ENCODE measurements at places on chromosomes 13 and 19. TPM values are rescaled to one million over a fixed set of nuclear protein-coding genes. Genes with fewer than 3 reads are reported as not detected.

DNA sequence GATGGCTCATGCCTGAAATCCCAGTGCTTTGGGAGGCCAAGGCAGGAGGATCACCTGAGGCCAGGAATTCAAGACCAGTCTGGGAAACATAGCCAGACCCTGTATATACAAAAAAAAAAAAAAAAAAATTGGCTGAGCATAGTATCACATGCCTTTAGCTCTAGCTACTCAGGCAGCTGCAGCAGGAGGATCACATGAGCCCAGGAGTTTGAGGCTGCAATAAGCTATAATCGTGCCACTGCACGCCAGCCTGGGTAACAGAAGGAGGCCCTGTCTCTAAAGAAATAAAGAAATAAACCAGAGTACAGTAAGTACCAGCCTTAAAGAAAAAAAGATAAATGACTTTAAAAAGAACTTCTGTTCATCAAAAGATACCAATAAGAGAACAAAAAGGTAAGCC lies 52.9 kb downstream of the FAM124A start:
- DNase-seq: no peak

DNA sequence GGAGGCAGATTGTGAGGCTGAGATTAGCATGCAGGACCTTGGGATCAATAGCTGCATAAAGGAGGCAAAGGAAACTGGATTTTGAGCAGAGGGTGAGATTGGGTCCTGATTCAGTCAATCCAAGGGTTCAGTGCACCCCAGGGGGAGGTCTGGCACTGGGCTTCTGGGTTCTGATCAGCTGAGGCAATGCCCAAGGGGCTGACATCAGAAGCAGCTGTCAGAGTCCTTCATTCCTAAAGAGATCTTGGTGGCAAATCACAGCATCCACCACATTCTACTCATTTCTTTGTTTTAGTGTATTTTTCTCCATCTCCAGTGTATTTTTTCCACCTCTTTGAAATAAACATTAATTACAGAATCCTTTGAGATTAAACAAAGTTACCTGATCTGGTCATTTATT lies 5.4 kb upstream of the LYPD5 start:
- DNase-seq: no peak

GRCh38 chr13:111503905-111504695 lies 183.7 kb downstream of the TEX29 start:
- DNase-seq: no peak

DNA sequence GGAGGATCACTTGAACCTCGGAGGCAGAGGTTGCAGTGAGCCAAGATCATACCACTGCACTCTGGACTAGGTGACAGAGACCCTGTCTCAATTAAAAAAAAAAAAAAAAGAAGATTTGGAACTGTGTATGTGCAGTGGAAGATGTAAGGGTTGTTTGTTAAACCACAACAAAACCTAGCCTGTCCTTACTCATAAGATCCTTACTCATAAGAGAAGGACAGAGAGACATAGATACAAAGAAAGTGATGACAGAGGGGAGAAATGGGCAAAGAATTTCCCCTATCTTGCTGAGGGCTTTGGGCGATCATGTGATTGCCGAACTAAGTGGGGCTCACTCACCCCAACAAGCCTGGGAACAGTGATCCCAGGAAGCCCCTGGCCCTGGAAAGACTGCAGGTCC lies 7.9 kb downstream of the ITPKC start:
- no peak for DNase-seq

GRCh38 chr13:60267498-60268202 lies 103.9 kb upstream of the DIAPH3 start:
- no peak for DNase-seq

- DNase-seq: no peak
Observed at GRCh38 chr19:53868091-53868891, 608 bp downstream of the MYADM start.

GRCh38 chr19:2084993-2085720 lies 11.0 kb downstream of the MOB3A start:
- DNase-seq: no peak

- no peak for DNase-seq
Observed at GRCh38 chr19:55598034-55598433, 1.3 kb downstream of the FIZ1 start.

DNA sequence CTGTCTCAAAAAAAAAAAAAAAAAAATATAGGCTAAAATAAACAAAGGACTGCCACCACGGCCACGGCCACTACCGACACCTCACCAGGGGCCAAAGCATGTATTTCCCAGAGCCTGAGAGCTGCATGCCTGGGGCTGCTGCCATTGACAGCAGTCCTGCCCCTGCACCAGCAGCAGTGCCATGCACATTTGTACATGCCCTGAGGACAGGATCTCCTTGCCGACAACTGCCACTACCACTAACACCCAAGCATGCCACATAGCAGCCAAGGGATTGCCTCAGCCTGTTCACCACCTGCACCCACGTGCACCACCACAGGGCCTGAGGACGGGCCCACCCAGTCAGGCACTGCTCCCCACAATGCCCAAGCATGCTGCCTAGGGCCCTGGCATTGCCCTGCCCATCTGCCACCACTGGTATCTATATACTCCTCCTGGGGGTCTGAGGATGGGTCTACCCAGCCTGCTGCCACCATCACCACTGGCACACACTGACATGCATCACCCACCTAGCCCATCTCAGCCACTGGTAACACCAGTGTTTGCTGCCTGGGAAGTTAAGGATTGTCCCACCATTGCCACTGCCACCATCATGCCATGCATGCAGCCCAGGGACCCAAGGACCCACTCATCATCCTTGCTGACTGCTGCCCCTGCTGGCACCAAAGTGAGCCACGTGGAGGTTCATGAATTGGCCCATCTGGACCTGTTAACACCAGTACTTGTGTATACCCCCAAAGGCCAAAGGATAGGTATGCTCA lies 10.6 kb upstream of the NUP62 start:
- no peak for DNase-seq

DNA sequence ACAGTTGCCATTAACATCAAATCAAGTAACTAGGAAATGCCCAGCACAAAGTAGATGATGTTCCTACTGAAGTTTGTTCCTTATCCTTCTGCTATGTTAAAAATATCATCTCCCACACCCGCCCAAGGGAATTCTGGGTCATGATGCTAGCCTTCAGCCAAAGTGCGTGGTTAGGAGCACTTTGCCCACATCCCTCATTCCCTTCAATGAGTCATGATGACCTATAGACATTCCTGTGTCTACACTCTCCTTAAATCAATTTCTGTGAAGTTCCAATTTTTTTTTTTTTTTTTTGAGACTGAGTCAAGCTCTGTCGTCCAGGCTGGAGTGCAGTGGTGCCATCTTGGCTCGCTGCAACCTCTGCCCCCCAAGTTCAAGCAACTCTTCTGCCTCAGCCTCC lies 17.0 kb downstream of the RXFP2 start:
- DNase-seq: no peak

DNA sequence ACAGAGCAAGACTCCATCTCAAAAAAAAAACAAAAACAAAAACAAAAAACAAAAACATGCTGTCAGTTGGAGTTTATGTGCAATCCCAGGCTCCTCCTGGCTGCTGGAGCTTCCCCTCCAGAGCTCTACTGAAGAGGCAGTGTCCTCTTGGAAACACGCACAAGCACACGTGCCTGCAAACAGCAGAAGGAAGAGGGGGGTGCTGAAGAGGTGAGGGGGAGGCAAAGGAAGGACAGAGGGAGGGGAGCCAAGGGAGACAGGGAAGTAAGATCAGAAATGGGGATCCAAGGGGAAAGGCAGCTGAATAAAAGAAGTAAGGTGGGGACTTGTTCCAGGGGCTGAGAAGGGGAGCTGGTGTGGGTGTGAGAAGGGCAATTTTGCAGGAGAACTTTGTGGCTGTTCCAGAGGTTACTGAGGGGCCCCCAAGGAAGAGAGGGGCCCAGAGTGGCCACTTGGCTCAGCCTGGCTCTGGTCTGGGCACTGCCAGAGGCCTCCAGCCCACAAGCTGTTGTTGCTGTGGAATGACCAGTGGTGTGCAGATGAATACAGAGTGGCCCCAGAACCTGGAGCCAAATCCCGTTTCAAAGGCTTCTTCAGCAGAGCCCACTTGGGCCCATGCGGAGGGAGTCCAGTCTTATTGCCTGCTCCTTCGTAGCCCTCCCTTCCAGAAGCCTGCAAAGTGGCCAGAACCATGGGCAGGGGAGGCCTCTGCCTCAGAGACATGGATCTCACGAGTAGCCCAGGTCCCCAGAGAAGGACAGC lies 34.4 kb downstream of the LYL1 start:
- no peak for DNase-seq

DNA sequence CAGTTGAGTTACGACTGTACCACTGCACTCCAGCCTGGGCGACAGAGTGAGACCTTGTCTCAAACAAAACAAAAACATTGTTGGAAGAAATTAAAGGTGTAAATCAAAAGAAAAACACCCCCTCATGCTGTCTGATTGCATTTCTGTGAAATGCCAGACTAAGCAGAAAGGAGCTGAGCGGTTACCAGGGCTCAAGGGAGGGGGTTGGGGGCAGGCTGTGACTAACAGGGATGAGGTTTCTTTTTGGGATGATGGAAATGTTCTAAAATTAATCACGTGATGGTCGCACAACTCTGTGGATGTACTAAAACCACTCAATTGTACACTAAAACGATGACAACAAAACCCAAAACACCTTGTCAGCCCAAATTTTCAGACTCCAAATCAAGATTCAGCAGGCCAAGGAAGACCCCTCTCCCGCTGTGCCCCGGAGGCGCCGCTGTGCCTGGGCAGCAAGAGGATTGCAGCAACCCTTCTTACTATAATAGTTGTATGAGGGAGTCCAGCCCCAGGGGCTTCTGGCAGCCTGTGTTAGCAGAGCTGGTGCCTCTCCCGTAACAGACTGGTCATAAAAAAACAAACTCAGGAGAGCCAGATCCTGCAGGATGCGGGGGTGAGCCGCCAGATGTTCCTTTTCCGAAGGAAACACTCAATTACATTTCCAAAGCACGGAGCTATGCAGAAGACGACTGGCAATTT lies 20.9 kb downstream of the CAPS start:
- peak; percentile 29 for DNase-seq

DNA sequence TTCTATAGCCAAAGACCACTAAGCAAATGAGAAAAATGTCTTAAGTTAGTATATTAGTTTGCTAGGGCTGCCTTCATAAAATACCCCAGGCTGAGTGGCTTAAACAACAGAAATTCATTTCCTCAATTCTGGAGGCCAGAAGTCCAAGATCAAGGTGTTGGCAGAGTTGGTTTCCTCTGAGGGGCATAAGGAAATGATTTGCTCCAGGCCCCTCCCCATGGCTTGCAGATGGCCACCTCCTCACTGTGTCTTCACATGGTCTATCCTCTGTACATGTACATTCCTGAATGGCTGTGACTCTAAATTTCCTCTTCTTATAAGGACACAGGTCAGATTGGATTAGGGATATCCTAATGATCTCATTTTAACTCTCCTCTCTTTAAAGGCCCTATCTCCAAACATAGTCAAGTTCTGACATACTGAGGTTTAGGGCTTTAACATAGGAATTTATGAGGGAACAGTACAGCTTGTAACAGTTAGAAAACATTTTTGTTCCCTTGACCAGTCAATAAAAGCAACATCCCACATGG lies 307.4 kb downstream of the DIAPH3 start:
- no peak for DNase-seq

GZMM gene
- 0.30 TPM for total RNA-seq

SYCN gene
- total RNA-seq: not detected

ZNF763 gene
- 4.6 TPM for total RNA-seq

SCN1B gene
- 1.4 TPM for total RNA-seq

SOX1 gene
- total RNA-seq: not detected

C5AR2 gene
- 1.2 TPM for total RNA-seq

SGCG gene
- 22.2 TPM for total RNA-seq

CBY2 gene
- total RNA-seq: not detected

PSG2 gene
- total RNA-seq: not detected

ASPDH gene
- total RNA-seq: not detected

DNAAF3 gene
- total RNA-seq: not detected

KLHL1 gene
- total RNA-seq: 0.10 TPM

Data from skin of body (tissue), 3 donors.